ENCODE measurements at places on chromosomes 16 and 17. TPM values are rescaled to one million over a fixed set of nuclear protein-coding genes. Genes with fewer than 3 reads are reported as not detected.

TNFSF13 gene
- 11.6 TPM for polyA plus RNA-seq

MT1M gene
- not detected for polyA plus RNA-seq

CCL5 gene
- 2.3 TPM for polyA plus RNA-seq

KRT15 gene
- 0.89 TPM for polyA plus RNA-seq

MPV17L gene
- 8.8 TPM for polyA plus RNA-seq

PIK3R5 gene
- 1.1 TPM for polyA plus RNA-seq

ADAD2 gene
- 0.44 TPM for polyA plus RNA-seq

HOXB8 gene
- 40.6 TPM for polyA plus RNA-seq

WBP2 gene
- 82.8 TPM for polyA plus RNA-seq

YPEL2 gene
- 34.5 TPM for polyA plus RNA-seq

CD300E gene
- 0.10 TPM for polyA plus RNA-seq

CKLF gene
- polyA plus RNA-seq: 34.5 TPM

KRT24 gene
- polyA plus RNA-seq: not detected

CBFA2T3 gene
- polyA plus RNA-seq: 1.7 TPM

NPIPB9 gene
- polyA plus RNA-seq: 1.8 TPM

HAGHL gene
- polyA plus RNA-seq: 3.4 TPM

CCL13 gene
- polyA plus RNA-seq: not detected

NPIPA5 gene
- 0.87 TPM for polyA plus RNA-seq

Data from right renal cortex interstitium (tissue), 3 donors.